ENCODE measurements at places on chromosomes 12 and 14. TPM values are rescaled to one million over a fixed set of nuclear protein-coding genes. Genes with fewer than 3 reads are reported as not detected.
A peak's percentile ranks its signal among the peaks of the same experiment; 100 is the strongest.

DNA sequence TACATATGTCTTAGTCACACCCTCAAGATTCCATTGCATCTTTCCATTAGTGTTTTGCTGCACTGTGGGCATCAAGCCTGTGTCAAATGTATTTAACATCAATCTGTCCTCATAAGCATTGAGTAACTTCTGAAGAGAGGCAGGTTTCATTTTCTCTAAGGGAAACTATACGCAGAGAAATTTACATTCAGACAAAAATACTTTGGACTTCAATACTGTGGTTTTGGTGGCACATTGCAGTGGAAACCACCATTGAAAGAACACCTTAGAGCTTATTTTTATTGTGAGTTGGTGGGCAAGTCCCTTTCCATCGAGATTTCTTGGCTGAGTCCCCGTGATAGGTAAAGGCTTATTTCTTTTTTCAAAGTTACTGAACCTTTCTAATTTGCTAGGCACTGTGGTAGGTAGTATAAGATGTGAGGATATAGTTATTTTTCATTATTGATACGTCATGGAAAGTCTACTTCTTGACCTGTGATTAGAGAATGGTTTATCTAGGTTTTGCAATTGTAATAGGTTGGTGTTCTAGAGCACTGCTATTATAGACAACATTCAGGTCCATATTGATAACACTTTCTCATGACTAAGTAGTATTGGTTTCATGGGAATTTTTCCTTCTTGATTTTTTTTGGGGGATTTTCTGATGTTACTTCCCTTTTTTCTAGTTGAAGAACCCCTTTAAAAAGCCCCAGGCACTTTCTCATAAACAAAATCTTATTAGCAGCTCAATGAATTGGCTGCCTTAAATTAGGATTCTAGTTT lies 81.9 kb downstream of the CFAP54 start:
- H3K4me1 ChIP-seq = no peaks in the 10 kb centered on the region
- no peaks in the 10 kb centered on the region for H3K27me3 ChIP-seq
- no peak overlapping the region for H3K4me3 ChIP-seq
- no peak for DNase-seq
- H3K36me3 ChIP-seq = no peaks in the 10 kb centered on the region
- no peak overlapping the region for H3K27ac ChIP-seq

The TNFAIP2 gene
- 43.6 TPM for total RNA-seq

DNA sequence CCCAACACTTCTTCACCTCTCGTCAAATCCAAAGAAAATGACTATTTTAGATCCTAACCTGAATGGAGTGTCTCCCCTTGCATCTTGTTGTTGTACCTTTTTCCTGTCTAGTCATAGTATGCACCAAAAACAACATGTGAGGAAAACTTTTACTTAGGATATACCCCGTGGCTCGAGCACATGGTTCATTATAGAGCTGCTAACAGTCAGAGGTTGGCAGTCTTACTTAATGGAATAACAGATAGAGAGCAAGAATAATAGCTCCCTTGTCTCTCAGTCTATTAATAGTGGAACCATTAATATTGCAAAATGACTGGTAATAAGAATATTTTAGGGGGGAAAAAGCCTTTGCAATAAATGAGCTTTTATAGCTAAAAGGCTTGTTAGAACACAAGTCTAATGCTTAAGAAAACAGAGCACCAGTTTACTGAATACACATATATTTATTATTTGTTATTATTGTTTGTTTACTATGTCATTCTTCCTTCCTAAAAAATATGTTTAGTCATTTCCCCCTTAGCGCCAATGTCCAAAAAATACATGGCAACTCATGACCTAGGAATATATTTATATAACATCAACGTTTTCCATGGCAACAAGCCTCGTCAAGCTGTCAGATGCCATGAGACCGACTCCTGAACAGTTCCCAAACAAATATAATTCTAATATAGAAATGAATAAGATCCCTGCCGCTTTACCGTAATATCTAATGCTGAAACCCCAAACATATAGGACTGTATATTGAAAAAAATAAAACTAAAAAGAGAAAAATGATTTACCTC lies 592.4 kb downstream of the SOX5 start:
- no peak overlapping the region for H3K4me3 ChIP-seq
- no peaks in the 10 kb centered on the region for H3K27me3 ChIP-seq
- no peaks in the 10 kb centered on the region for H3K4me1 ChIP-seq
- H3K36me3 ChIP-seq = no peaks in the 10 kb centered on the region

GRCh38 chr14:21070083-21070609 lies at the start of gene ARHGEF40:
ARHGEF40 (plus strand) TSS chr14:21070304; CDS start chr14:21070397, 93 bp downstream.
- no peaks in the 10 kb centered on the region for H3K27me3 ChIP-seq
- peak within 1 kb of the TSS; percentile 91 for H3K27ac ChIP-seq
- peaks cover 17% of the 10 kb centered on the region for H3K4me1 ChIP-seq
- peak within 1 kb of the TSS; percentile 86 for H3K4me3 ChIP-seq

The ANO2 gene
- 5.0 TPM for total RNA-seq

GRCh38 chr14:105563347-105563737 lies 37.0 kb downstream of the TMEM121 start:
- no peaks in the 10 kb centered on the region for H3K4me1 ChIP-seq
- H3K27ac ChIP-seq = no peak overlapping the region
- H3K4me3 ChIP-seq = no peak overlapping the region
- H3K27me3 ChIP-seq = no peaks in the 10 kb centered on the region
- no peaks in the 10 kb centered on the region for H3K36me3 ChIP-seq
- no peak for DNase-seq

GRCh38 chr12:79597910-79598309 lies 92.9 kb downstream of the PAWR start:
- no peaks in the 10 kb centered on the region for H3K4me1 ChIP-seq
- no peaks in the 10 kb centered on the region for H3K27me3 ChIP-seq
- no peak for DNase-seq
- no peak overlapping the region for H3K27ac ChIP-seq

DNA sequence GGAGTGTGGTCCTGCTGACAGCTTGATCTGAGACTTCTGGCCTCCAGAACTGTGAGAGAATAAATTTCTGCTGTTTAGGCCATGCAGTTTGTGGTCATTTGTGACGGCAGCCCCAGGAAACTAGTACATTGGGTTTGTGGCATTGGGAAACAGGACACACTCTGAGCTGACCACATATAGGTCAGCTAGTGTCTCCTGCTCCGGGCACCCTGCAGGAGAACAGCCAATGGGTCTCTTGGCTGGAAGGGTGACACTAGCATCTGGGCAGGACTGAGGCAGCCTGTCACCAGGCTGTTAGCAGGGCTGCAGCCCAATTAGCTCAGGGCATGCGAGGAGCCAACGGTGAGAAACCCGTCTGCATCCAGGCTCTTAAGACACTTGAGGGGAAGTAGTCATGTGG lies 83.2 kb downstream of the PITPNM2 start:
- H3K4me3 ChIP-seq = no peak overlapping the region
- H3K27me3 ChIP-seq = no peaks in the 10 kb centered on the region
- no peaks in the 10 kb centered on the region for H3K36me3 ChIP-seq
- no peak for DNase-seq

The CLEC6A gene
- total RNA-seq = not detected

- no peaks in the 10 kb centered on the region for H3K36me3 ChIP-seq
- no peaks in the 10 kb centered on the region for H3K27me3 ChIP-seq
- no peaks in the 10 kb centered on the region for H3K4me1 ChIP-seq
- H3K27ac ChIP-seq = no peak overlapping the region
- no peak overlapping the region for H3K4me3 ChIP-seq
These were observed 69.8 kb upstream of the PYGL start for GRCh38 chr14:51014086-51014485.

DNA sequence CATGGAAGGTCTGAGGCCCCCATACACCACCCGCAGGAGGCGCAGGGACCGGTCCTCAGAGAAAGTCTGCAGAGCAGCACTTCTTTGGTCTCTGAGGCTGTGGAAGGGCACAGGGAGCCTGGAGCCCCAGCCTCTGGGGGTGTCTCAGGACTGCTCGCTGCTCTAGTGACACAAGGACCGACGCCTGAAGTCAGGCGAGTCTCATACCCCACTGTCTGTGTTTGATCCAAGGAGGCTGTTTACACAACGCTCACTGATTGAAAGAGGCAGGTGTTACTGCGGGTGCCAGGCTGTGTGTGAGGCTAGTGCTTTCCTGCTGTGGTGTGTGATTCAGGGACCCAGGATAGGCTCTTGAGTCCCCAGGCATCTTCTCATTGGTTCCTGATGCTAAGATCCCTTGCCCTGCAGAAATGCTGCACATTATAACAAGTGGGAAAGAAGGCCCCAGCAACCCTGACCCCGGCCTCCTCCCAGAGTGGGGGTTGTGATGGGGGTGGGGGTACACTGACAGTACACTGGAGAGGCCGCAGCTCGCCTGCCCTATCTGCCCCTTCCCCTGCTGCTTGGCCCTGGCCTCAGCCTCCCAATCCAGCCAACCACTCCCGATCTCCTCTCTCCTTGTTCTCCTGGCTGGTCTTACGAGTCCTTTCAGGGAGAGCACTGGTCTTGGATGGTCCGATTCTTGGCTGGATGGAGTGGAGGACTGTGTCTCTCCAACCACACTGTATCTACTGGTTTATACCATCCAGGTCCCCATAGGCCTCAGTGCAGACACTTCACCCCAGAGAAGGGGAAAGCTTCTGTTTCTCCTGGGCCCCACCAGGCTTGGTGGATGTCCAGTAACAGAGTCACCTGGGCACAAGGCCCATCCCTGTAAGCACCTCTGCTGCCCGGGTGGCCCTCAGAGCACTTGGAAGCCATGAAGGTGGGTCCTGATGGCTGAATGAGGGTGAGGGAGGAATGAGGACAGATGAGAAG lies 6.6 kb downstream of the CACNA2D4 start:
- no peak for DNase-seq
- no peaks in the 10 kb centered on the region for H3K4me1 ChIP-seq
- H3K27me3 ChIP-seq = no peaks in the 10 kb centered on the region
- no peak overlapping the region for H3K27ac ChIP-seq
- H3K4me3 ChIP-seq = no peak overlapping the region

The TMEM119 gene
- 12.1 TPM for total RNA-seq
